ENCODE measurements at places on chromosomes 13 and 19. TPM values are rescaled to one million over a fixed set of nuclear protein-coding genes. Genes with fewer than 3 reads are reported as not detected.

DNA sequence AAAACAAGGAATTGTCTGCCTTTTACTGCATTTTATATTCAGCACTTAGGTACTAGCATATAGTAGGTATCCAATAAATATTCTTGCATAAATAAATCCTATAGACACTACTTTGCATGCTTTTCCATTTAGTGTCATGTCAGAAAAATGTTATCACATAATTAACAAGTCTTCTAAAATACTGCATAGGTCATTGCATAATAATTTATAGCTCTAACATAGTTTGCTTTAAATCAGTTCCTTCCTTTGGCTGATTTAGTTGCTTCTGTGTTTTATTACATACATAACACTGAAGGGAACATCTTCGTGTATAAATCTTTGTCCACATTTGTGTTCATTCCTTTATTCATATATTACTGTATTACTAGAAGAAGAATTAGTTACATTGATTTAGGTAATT, 36.2 kb downstream of the WASF3 start:
- no peak for DNase-seq

GRCh38 chr13:107222597-107222996, 654.7 kb upstream of the ARGLU1 start:
- no peak for DNase-seq

DNA sequence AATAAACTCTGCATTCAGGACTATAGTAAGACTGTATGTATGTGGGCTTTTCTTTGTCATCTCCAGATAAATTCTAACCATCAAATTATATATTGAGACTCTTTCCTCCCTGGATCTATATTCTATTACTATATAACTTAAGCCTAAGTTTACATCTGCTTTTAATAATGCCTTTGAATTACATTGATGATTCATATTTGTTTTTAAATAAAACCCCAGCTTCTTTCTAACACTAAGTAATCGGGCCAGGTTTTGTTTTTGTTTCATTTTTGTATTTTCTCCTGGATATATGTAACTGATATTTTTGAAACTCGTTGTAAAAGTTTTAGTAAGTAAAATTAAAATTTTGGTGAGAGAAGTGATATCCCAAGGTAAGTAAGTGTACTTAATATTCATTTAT, 1599.1 kb downstream of the PCDH9 start:
- no peak for DNase-seq

GRCh38 chr19:19659646-19660245, 3.7 kb downstream of the ATP13A1 start:
- DNase-seq, result no peak

DNA sequence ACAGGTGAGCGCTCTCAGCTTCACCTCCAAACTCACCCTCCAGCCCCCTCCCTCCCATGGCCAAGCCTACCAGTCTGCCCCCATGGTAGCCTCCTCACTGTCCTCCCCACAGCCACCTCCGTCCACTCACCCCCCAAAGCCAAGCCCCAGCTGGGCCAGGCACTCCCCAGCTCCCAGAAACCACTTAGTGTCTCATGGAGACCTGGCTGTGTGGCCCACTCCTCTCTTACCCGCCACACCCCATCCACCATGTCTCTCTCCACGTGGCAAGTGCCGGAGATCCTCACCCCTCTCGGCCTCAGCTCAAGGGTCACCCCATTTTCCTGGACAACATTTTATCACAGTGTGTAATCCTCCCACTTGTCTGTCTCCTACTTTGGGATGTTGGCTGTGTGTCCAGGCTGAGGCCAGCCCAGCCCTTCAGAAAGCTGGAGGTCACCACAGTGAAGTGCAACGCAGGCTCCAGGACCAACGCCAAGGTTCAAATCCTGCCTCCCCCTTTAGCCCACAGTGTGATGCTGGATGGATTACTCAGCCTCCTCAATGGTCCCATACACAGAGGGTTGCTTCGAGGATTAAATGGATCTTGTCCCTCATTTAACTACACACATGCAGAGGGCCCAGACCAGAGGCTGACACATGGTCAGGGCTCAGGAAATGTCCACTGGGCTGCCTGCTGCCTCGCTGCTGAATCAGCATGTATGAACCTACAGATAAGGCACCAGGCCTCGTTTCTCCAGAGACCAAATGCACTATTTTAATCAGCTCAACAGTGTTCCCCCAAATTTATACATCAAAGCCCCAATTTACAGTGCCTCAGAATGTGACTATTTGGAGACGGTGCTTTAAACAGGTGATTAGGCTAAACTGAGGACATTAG, 71.3 kb downstream of the CEBPG start:
- no peak for DNase-seq

GRCh38 chr13:77437267-77437666, 98.2 kb upstream of the SCEL start:
- DNase-seq, result no peak

Gene FXYD7
- not detected for total RNA-seq

Gene FXYD3
- 0.26 TPM for total RNA-seq

Gene PLPPR3
- total RNA-seq, result not detected

Gene RAX2
- total RNA-seq, result not detected
